ENCODE measurements at places on chromosomes 3 and 15. TPM values are rescaled to one million over a fixed set of nuclear protein-coding genes. Genes with fewer than 3 reads are reported as not detected.
A peak's percentile ranks its signal among the peaks of the same experiment; 100 is the strongest.

DNA sequence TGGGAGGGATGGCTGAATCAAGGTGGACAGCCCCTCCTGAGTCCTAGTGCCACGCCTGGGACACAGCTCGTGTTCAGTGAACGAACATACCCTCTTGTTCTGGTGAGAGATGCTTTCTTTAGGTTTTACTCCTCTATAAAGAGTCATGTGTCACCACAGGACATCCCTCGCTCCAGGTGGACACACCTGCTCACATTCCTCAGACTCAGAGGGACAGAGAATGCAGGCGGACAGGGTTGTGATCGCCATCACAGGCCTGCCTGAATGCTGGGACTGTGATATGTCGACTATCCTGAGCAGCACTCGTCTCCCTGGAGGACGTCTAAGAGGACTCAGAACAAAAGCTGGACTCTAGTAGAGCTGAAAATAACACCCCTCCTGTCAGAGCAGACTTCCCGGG, 96.4 kb upstream of the SNRPA1 start:
- DNase-seq = no peak

ZNF197 gene
- polyA plus RNA-seq = 31.8 TPM

AMIGO3 gene
- 1.5 TPM for polyA plus RNA-seq

PRKCI gene
- polyA plus RNA-seq = 69.9 TPM

DNA sequence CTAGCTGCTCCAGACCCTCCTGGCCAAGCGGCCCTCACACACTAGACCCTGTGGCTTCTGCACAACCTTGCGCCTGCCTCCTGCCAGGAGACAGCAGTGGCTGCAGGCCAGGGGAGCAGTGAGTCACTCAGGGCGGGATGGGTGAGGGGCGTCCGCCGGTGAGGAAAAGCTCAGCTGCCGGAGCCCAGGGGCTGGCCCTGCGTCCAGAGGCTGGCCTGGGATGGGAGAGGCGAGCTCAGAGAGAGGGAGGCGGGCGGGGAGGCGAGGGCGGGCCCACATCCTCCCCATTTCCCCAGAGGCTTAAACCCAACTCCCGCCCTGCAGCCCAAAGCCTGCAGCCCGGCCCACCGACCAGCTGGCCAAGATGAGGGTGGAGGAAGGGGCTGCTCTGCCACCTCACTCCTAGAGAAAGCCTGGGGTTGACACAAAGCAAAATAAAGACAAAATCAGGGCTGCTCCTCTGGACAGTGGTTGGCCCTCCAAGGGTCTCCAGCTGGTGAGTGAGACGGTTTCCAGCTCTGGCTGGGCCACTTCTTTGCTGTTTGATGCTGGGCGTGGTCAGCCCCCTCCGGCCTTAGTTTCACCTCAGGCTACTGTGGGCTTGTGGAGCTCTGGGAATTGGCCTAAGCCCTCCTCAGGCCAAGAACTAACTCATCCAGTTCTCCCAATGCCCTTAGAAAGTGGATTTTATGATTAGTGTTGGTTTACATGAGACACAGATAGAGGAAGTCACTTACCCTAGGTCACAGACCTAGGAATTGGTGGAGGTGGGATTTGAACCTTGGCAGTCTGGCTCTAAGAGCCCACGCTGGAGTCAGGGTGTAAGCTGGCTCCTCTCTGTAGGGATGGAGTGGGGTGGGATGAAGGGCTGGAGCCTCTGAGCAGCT, 50.6 kb downstream of the IQSEC1 start:
- no peak for DNase-seq

GRCh38 chr3:66480666-66481065, 20.2 kb downstream of the LRIG1 start:
- no peak for DNase-seq

DNA sequence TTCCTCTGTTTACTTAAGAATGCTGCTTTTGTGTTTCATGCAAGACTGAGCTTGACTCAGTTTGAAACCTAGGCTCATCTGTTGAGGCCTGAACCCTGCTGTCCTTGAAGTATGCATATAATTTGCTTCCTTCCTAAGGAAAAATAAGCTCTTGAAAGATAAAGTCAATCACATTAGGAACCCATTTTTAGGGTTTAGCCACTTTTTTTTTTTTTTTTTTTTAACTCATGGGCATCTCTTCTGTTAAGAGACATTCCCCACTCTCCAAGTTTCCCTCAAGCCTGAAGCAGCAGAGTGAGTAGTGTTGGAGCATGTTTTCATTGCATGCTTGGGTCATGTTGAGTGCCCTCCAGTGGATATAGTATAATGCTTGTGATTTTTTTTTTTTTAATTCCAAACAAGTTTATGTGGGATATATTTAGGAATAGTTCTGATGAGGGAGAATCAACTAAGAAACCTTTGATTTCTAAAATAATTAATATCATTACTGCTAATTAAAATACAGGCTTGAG, 3.6 kb downstream of the CTNNB1 start:
- DNase-seq = no peak

- peak; percentile 62 for DNase-seq
Measured at GRCh38 chr3:47381317-47382157, 716 bp downstream of the PTPN23 start.

GOLGA8Q gene
- 0.32 TPM for polyA plus RNA-seq

GRCh38 chr3:105774444-105775180, 94.2 kb downstream of the CBLB start:
- DNase-seq = no peak

FBLN2 gene
- polyA plus RNA-seq = 21.2 TPM

P2RY13 gene
- polyA plus RNA-seq = 1.8 TPM

CD200 gene
- 39.5 TPM for polyA plus RNA-seq

DNA sequence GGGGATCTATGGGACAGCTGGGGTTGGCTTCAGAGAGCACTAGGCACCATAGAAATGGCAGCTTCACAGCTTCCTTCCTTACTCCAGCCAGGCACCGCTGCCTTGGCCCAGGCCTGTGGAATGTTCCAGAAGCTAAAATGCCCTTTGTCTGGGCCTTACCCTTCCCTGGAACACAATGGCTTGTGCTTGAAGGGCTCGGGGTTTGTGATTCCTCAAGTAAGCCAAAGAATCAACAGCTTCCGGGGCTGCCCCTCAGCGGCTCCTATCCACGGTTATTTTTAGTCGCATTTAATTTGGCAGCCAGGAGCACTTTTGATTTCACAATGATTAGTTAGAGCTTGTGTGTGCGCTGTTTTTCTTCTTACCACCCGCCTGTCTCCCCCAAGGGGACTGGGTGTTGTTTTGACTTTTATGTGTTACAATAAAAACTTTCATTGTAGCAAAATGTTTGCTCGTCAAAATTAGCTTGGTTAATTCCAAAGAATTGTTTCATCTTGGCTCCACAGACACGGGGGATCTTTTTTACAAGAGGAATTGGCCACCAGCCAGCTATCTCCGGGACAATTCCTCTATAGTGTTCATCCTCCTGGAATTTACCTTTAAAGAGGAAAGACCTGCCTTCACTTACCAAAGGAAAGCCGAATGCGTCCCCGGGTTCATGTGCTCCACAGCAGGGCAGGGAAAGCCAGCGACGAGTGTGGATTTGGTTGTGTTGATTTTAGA, 73.8 kb downstream of the TLE3 start:
- DNase-seq = no peak

GRK7 gene
- 0.07 TPM for polyA plus RNA-seq

GRCh38 chr3:10474847-10475246, 30.5 kb downstream of the ATP2B2 start:
- DNase-seq = no peak

- no peak for DNase-seq
Measured at GRCh38 chr3:43764056-43764455, 73.3 kb downstream of the ABHD5 start.

- DNase-seq = no peak
Measured at GRCh38 chr3:9135930-9136525, 113.4 kb downstream of the SRGAP3 start.
